CD4-positive, CD25-positive, alpha-beta regulatory T cell (primary cell): ENCODE measurements at places on chromosomes 1 and 21. TPM values are rescaled to one million over a fixed set of nuclear protein-coding genes. Genes with fewer than 3 reads are reported as not detected.

The AGPAT3 gene
- polyA plus RNA-seq = 18.1 TPM

The SH2D5 gene
- polyA plus RNA-seq = not detected

The TACSTD2 gene
- polyA plus RNA-seq = 0.07 TPM

The GPR137B gene
- 5.2 TPM for polyA plus RNA-seq

The IFI16 gene
- 90.4 TPM for polyA plus RNA-seq

The HPCAL4 gene
- polyA plus RNA-seq = 14.9 TPM

The NBPF4 gene
- polyA plus RNA-seq = not detected

DNA sequence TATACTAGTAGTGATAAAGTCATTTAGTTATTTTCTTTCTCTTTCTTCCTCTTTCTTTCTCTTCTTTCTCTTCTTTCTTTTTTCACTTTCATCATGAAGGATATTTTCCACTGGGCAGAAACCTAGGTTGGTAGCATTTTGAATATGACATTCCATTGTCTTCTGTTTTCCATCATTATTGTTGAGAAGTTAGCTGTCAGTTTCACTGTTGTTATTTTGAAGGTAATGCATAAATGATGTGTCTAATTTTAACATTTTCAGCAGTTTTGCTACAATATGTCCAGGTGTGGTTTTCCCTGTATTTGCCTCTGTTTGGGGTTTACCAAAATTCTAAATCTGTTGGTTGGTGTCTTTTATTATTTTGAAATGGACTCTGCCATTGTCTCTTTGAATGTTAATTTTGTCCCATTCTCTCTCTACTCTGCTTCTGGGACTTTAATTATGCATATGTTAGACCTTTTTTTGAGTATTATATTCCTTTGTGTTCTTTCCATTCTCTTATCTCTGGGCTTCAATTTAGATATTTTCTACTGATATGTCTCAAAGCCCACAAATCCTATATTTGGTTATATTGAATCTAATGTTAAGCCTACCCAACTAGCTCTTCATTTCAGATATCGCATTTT is 96.7 kb downstream of the HFM1 start:
- H3K4me1 ChIP-seq = no peaks in the 10 kb centered on the region
- H3K4me3 ChIP-seq = no peak overlapping the region
- no peak for DNase-seq

GRCh38 chr1:57550092-57550491 is 126.2 kb upstream of the DAB1 start:
- no peak for DNase-seq
- H3K36me3 ChIP-seq = no peaks in the 10 kb centered on the region
- H3K4me3 ChIP-seq = no peak overlapping the region
- no peak overlapping the region for H3K27ac ChIP-seq
- H3K4me1 ChIP-seq = no peaks in the 10 kb centered on the region

DNA sequence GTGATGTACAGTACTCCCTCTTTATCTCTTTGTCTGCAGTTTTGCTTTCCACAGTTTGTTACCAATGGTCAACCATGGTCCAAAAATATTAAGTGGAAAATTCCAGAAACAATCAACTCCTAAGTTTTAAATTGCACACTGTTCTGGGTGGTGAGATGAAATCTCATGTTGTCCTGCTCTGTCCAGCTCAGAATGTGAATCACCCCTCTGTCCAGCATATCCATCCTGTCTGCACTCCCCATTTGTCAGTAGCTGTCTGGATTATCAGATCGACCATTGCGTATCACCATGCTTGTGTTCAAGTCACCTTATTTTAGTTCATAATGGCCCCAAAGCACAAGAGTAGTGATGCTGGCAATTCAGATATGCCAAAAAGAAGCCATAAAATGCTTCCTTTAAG is 118.2 kb upstream of the PDE4B start:
- H3K4me3 ChIP-seq = no peak overlapping the region
- H3K27me3 ChIP-seq = peaks cover 2% of the 10 kb centered on the region
- H3K4me1 ChIP-seq = no peaks in the 10 kb centered on the region

- peaks cover 9% of the 10 kb centered on the region for H3K27me3 ChIP-seq
- peak; percentile 63 for DNase-seq
- no peaks in the 10 kb centered on the region for H3K36me3 ChIP-seq
- H3K4me3 ChIP-seq = no peak overlapping the region
- H3K4me1 ChIP-seq = peaks cover 10% of the 10 kb centered on the region
These were observed 5.1 kb downstream of the NT5C1A start for GRCh38 chr1:39666772-39667171.

DNA sequence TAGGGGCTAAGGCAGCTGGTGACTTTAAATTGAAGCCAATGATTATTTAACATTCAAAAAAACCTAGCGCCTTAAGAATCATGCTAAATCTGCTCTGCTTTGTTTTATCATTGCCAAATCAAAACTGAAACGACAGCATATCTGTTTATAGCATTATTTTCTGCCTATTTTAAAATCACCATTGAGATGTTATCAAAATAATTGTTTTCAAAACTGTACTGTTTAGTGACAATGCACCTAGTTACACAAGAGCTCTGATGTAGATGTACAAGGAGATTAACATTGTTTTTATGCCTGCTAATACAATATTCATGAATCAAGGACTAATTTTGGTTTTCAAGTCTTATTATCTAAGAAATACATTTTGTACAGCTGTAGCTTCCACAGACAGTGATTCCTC is 1521.3 kb downstream of the AMY1C start:
- H3K27ac ChIP-seq = no peak overlapping the region
- no peak overlapping the region for H3K4me3 ChIP-seq
- H3K36me3 ChIP-seq = no peaks in the 10 kb centered on the region

- H3K4me1 ChIP-seq = peaks cover 35% of the 10 kb centered on the region
- DNase-seq = no peak
- H3K36me3 ChIP-seq = peaks cover 4% of the 10 kb centered on the region
- H3K27me3 ChIP-seq = no peaks in the 10 kb centered on the region
These were observed 252.7 kb downstream of the AKT3 start for GRCh38 chr1:243597383-243597782.

DNA sequence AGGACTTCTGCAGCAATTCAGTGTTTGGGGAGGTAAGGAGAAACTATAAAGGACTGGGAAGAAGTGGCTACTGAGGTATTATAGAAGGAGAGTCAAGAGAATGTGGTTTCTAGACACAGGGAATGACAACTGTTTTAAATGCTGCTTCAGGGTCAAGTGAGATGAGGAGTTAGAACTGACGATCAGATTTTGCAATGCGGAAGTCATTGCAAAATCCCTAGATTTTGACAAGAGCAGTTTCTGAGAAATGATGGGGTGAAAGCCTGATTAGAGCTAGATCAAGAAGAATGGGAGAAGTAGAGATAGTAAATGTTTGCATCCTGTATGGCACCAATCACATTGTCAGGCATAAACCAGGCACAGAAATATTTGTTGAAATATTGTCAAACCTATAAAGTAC is 4.7 kb upstream of the TSNAX start:
- H3K27ac ChIP-seq = no peak overlapping the region
- no peak for DNase-seq
- no peak overlapping the region for H3K4me3 ChIP-seq
- peaks cover 3% of the 10 kb centered on the region for H3K4me1 ChIP-seq

DNA sequence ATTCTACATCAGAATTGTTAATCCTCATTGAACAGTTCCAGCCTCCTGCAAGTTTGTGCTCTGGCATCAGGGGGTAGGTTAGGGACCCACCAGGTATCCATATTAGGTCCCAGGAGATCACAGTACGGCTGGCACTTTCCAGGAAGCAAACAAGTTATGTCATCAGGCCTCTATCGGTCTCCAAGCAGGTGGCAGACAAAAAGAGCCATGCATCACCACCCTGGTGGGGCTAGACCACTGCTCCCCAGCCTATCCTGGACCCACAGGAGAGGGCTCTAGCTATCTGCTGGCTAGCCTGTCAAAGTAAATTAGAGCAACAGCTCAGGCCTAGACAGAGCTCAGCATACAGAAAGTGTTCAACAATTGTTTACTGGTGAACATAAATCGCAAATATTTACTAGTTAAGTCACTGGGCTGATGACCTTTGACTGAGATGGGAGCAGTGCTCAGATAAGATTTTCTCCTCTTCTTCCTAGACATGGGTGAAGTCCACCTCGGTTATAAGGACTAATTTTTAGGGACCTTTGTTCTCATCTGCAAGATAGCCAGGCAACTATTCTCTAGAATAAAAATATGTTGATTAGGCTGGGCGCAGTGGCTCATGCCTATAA is 6.4 kb downstream of the NUAK2 start:
- H3K27ac ChIP-seq = peak overlapping the region; percentile 74
- peak overlapping the region; percentile 61 for H3K4me3 ChIP-seq
- H3K27me3 ChIP-seq = no peaks in the 10 kb centered on the region
- no peak for DNase-seq
- H3K4me1 ChIP-seq = peaks cover 84% of the 10 kb centered on the region

GRCh38 chr1:198919667-198920398 is 281.0 kb downstream of the PTPRC start:
- H3K27me3 ChIP-seq = no peaks in the 10 kb centered on the region
- no peaks in the 10 kb centered on the region for H3K36me3 ChIP-seq
- peak overlapping the region; percentile 79 for H3K27ac ChIP-seq
- H3K4me1 ChIP-seq = peaks cover 63% of the 10 kb centered on the region
- peak overlapping the region; percentile 87 for H3K4me3 ChIP-seq

DNA sequence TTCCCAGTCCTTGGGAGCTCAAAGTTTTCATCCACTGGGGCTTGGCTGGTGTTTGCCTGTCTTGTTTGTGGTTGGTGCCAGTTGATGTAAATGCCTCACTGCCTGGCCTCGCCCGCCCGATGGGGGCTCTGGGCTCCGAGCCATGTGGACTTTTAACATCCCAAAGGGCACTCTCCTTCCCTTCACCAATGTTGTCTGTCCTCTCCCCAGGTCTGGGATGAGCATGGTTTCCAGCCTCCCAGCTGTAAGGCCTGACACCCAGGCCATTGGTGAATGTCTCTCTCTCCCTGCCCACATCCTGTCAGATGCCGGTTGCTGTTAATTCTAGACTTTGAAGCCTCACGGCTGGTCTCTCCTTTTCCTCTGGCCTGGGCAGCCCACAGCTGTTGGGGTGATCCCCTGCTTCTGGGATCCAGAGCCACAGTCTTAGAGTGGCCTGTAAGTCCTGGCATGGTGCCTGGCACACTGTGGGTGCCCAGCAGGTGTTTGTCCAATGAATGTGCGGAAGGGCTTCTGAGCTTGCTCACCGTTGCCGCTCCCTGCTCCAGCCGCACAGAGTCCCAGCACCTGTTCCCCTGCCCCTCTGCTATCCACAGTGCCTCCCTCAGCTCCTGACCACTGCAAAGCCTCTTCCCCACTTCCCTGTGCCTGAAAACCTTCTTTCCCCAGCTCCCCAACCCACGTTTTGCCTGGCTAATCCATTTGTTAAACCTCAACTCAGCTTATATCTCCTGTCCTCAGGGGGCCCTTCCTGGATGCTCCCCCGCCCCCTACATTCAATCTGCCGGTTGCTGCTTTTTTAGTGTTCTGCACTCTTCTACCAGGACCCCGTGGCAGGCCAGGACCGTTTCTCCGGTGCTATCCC is 3.3 kb upstream of the C1orf174 start:
- peak overlapping the region; percentile 93 for H3K27ac ChIP-seq
- no peaks in the 10 kb centered on the region for H3K36me3 ChIP-seq
- no peak for DNase-seq
- H3K27me3 ChIP-seq = no peaks in the 10 kb centered on the region
- peaks cover 44% of the 10 kb centered on the region for H3K4me1 ChIP-seq

GRCh38 chr21:35256468-35256988 is 207.4 kb upstream of the RUNX1 start:
- no peak for DNase-seq
- H3K4me1 ChIP-seq = no peaks in the 10 kb centered on the region
- H3K36me3 ChIP-seq = no peaks in the 10 kb centered on the region
- no peak overlapping the region for H3K27ac ChIP-seq
- H3K4me3 ChIP-seq = no peak overlapping the region
- H3K27me3 ChIP-seq = peaks cover 2% of the 10 kb centered on the region

DNA sequence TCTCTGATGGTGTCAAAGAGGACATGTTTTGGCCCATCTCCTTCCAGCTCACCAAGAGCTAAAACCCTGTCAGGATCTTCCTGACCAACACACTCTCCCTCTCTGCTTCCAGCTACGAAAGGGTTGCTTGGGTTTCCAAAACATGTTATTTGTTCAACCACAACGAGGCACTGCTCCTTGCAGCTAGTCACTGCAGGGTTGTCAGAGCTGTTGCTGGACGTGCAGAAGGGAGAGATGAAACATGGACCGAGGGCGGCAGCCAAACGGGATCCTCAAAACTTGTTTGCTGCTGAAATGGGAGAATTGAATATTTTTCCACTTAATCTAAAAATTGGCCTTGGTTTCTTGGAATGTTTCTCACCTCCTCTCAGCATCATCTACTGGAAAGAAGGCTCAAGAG is 12.4 kb downstream of the ZBTB18 start:
- no peak for DNase-seq
- H3K27me3 ChIP-seq = peaks cover 5% of the 10 kb centered on the region
- H3K4me1 ChIP-seq = no peaks in the 10 kb centered on the region
- no peak overlapping the region for H3K4me3 ChIP-seq
- no peak overlapping the region for H3K27ac ChIP-seq
- no peaks in the 10 kb centered on the region for H3K36me3 ChIP-seq

- peak within 1 kb of the TSS; percentile 78 for H3K4me3 ChIP-seq
- H3K27me3 ChIP-seq = peaks cover under 1% of the 10 kb centered on the region
- peaks cover 25% of the 10 kb centered on the region for H3K4me1 ChIP-seq
- DNase-seq = peak; percentile 89
These were observed at the start of gene GALNT2 for GRCh38 chr1:230066466-230067404. Gene GALNT2 (plus strand): TSS chr1:230067238. CDS start chr1:230067281, 43 bp downstream.

GRCh38 chr1:114342376-114342775 is 168.6 kb downstream of the TRIM33 start:
- no peaks in the 10 kb centered on the region for H3K36me3 ChIP-seq
- peaks cover 46% of the 10 kb centered on the region for H3K4me1 ChIP-seq
- H3K27ac ChIP-seq = peak overlapping the region; percentile 50

DNA sequence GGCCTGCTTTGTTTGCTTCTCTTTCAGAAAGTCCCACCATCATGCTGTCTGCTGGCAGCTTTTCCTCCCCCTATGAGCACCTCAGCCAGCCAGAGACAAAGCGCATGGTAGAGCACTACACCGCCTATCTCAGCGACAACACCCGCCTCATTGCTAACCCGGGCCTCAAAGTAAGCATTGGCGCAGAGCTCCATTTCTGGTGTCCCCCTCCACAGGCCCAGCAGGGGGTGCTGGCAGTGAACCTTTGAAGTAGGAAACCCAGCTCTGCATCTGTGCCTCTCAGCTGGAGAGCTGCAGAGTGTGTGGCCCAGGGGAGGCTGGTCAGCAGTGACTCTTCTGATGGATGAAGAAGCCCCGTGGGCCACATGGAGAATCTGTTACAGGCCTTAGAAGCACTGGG is 81.2 kb upstream of the RAVER2 start:
- DNase-seq = no peak
- H3K4me1 ChIP-seq = no peaks in the 10 kb centered on the region
- no peak overlapping the region for H3K4me3 ChIP-seq
- H3K27ac ChIP-seq = no peak overlapping the region
- no peaks in the 10 kb centered on the region for H3K36me3 ChIP-seq
- peaks cover 2% of the 10 kb centered on the region for H3K27me3 ChIP-seq

DNA sequence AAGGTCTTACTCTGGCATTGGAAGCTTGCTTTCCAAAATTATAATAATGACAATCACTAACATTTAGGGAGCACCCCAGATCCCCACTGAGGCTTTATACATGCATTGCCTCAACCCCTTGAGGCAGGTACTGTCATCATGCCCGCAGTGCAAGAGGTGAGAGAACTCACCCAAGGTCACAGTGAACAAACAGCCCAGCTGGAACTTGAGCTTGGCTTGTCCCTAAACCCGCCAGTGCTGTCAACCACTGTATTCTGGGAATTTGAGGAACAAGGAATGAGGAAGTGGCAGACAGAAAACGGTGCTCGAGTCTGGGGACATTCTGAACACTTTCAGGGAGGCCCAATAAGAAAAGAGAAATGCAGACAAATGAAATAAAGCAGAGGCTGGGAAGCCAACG is 34.6 kb upstream of the TLR5 start:
- H3K4me1 ChIP-seq = no peaks in the 10 kb centered on the region
- no peak overlapping the region for H3K4me3 ChIP-seq
- H3K27me3 ChIP-seq = no peaks in the 10 kb centered on the region
- no peak overlapping the region for H3K27ac ChIP-seq
- H3K36me3 ChIP-seq = no peaks in the 10 kb centered on the region
